ENCODE measurements at places on chromosomes 2 and 18. TPM values are rescaled to one million over a fixed set of nuclear protein-coding genes. Genes with fewer than 3 reads are reported as not detected.

Gene SOS1
- 26.0 TPM for total RNA-seq

GRCh38 chr2:160275656-160276055 is 75.6 kb upstream of the ITGB6 start:
- DNase-seq: no peak

DNA sequence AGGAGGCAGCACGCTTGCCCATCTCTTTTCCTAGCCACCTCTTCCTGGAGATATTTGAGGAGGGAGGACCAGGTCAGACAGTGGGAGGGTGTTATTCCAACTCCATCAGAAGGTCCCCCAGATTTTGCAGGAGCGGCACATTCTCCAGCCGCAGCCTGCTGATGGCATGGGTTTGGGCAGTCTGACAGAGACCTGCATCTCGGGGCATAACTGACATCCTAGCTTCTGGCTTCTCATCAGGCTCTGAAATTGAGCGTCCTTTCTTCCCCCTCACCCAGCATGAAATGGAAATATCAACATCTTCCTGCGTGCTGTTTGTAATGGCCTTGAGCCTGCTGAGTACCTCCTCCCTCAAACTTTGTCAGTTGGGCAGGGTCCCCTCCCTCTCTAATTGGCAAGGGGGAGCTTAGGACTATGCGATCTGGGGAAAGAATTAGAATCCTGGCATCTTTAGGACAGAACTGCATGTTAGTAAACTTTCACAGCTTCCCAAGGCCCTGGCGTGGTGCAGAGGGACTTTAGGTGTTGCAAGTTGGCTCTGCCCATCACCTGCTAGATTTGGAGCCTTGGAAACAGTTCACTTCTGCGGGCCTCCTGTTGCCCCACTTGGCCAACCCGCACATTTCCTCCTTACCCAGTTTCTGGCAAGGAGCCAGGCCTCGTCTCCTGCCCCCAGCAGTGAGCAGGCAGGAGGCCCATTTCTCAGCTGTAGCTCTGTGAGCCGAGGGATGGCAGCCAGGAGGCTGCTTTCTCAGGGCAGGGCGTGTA is 2.2 kb downstream of the ITM2C start:
- no peak for DNase-seq

Gene POTEC
- total RNA-seq: not detected

GRCh38 chr2:101030866-101031554 is 28.9 kb downstream of the RPL31 start:
- DNase-seq: no peak

GRCh38 chr2:50902365-50902764 is 129.6 kb downstream of the NRXN1 start:
- DNase-seq: no peak

- peak; percentile 50 for DNase-seq
Measured at GRCh38 chr2:130798472-130799218, 38.1 kb upstream of the ARHGEF4 start.

GRCh38 chr2:133568172-133568571 is at the start of gene NCKAP5:
Gene NCKAP5, minus strand, starts transcription at chr2:133568463. Its CDS starts 50,937 bp downstream, at chr2:133517526.
- DNase-seq: peak; percentile 37

DNA sequence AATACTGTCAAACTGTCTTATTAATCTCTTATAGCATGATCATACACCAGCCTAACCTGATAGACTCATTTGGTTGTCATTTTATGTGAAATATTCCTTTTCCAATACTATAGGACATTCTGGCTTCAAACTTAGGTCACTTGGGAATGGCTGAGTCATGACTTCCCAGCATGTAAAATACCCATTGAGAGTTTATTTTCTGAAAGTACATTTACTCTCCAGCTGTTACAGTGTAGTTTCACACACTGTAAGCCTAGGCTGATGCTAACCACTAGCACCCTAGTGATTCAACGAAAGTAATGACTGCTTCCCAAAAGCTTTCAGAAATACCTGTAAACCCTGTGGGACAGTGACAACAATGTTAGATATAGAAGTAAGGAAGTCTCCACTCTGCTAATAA is 93.8 kb downstream of the FIGN start:
- no peak for DNase-seq

DNA sequence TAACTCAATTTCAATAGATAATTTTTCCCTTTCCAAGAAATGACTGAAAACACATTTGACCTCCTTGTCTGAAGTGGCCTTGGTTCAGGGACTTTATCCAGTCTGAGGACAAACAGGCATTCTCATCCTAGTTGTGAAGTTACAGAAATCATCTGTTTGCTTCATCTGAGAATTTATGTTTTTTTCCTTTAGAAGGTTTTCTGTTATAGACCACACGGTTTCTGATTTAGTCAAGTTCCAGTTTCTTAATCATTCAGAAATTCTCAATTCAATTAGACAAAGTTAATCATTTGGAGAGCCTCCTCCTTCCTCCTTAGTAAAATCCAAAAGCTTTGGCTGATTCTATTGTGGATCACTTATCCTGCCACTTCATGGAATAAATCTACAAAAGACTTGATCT is 60.9 kb downstream of the ICOS start:
- DNase-seq: no peak

DNA sequence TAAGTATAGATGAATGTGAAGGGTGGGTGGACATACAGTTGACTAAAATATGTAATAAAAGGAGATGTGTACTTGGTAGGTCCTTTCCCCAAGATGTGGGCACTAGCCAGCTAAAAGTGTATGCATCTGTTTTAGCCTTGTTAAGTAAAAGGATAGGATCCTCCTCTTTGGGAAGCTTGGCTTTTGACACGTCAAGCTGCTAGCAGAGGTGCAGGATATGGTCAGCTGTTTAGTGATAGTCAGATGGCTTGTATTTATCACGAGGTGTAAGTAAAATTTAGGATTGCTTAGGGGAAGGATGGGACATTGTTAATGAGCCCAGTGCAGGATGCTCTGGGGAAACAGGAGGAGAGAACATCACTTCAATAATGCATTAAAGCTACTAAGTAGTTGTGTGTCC is 1.5 kb downstream of the MFSD6 start:
- no peak for DNase-seq

DNA sequence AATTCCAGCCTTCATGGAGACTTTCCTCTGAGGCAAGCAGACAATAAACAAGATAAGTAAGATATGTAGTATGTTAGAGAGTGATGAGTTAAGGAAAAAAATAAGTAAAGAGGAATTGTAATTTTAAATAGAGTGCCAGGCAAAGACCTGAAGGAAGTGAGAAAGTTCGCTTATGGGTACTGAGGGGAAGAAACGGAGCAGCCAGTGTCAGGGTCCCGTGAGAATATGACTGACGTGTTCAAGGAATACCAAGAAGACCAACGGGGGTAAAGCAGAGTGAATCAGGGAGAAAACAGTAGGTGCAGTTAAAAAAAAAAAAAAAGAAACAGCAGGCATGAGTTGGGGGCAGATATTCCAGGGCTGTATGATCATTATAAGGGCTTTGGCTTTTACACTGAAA is 45.1 kb downstream of the ARHGEF33 start:
- DNase-seq: no peak

Gene OSBPL6
- 4.6 TPM for total RNA-seq

GRCh38 chr2:191699341-191699945 is 21.5 kb downstream of the NABP1 start:
- DNase-seq: no peak

Gene SERPINB3
- total RNA-seq: not detected

DNA sequence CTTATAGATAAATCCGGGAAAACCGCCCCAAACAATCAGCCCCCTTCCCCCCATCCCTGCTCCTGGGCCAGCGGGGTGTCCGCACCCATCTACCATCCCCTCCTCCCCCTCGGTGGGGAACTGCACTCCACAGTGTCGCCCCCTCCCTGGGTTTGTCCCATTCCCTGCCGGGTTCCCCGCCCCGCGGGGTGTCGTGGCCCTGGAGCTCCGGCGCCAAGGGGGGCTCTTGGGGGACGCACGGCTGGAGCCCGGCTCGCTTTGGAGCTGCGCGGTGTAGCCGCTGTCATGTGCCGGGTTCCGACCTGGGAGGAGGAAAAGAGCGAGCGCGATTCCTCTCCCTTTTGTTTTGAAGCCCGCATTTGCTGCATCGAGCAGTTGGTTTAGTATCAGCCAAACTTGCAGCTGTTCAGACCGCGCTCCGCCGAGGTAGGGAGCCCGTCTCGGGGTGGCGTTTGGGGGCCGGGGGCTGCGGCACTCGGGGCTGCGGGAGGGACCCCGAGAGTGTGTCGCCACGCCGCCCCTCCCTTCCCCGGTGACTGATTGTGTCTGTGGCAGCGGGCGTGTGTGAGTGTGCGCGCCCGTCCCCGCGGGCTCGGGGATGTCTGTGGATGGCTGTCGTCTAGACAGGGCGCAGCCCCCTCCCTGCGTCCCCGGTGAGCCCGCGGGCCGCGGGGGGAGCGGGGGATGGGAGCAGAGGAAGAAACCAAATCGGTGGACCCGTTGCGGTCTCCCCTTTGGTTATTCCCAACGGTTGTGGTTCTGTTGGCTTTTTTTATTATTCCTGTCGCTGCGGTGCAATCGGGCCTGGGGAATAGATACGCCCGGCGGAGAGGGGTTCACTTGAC is 797 bp downstream of the CTIF start:
- DNase-seq: peak; percentile 60

Gene ZSCAN30
- 13.2 TPM for total RNA-seq

DNA sequence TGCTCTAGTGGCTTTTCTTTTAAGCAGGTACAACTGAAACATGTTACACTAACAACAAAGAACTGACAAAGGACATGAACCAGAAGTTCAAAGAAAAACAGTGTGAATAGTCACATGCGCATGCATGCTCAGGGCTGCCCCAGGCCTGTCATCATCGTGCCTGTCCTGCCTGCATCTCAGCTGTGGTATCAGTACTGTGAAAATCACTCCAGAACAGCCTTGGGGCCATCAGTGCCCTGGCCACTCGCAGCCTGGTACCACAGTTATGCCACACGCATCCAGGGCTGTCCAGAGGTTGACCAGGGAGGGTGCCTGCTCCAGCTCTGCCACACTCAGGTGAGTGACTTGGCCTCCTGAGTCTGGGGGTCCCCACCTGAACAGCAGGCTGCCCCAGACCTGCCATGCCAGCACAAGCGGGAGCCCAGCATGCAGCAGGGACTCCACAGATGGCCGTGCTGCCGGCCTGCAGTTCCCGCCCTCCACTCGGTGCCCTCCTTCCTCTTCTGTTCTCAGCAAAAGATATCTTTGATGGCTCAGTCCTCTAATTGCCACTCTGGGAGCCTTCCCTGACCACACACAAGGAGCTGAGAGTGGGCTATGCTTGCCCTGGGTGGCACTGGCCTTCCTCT is 12.3 kb downstream of the LIMS2 start:
- DNase-seq: peak; percentile 47

- no peak for DNase-seq
Measured at GRCh38 chr2:120990451-120990871, 254.8 kb downstream of the GLI2 start.

Gene GALNT5
- 0.07 TPM for total RNA-seq

Gene RGPD4
- total RNA-seq: 0.10 TPM

Gene GRB14
- total RNA-seq: 27.8 TPM
